ENCODE measurements at places on chromosomes 16 and 17.

DNA sequence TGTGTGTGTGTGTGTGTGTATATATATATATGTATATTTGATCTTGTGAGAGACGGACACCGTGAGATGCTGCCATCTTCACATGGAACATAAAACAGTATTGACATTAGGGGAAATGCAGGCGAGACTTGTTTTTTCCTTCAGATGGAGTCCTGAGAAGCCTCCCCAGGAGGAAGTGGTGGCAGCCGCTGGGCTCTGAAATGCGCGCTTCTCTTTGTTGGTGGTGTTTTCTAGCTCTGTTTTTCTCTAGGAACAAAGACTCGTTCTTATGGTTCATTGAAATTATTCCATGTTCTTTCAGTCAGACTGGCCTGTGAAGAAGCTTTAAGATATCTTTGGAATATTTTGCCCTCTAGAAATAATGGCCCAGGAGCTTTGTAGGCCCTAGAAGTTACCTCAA is 32.9 kb downstream of the SNX29 start:
- peak; percentile 55 for DNase-seq

- no peak for DNase-seq
These were observed 85.8 kb downstream of the VMP1 start for GRCh38 chr17:59793205-59793604.

DNA sequence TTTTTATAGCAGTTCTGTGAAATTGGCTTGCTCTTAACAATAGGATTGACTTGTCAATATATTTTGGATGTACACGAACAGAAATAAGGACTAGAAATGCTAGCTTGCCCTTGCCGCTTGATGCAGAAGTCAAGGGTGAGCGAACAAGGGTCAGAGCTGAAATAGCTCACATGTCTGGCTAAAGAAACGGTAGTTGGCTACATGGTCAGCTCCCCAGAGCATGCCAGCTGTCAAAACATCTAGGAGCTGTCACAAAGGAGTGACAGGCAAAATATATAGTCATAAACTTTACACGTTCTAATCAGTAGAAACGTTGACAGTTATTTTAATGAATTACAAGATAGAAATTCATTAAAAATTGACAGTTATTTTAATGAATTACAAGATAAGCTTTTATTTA is 2.9 kb upstream of the MEIOB start:
- DNase-seq: no peak

- peak; percentile 75 for DNase-seq
These were observed 12.9 kb downstream of the GJD3 start for GRCh38 chr17:40351359-40352236.

DNA sequence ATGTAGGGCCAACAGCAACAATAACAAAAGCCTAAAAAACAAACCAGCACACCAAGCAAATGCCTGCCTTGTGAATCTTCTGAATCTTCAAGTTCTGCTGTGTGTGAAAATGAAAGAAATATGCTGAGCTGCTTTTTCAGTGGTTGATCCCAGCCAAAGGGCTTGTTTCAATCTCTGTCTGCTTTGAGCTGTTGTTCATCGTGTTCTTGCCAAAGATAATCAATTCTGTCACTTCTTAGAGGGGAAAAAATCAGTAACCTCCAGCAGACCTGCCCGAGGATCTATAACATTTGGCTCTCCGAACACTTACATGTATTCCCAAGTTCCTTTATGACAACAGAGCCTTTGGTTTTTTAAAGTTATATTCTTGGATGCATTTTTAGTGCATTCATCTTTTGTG is 65.9 kb downstream of the VPS35L start:
- no peak for DNase-seq

DNA sequence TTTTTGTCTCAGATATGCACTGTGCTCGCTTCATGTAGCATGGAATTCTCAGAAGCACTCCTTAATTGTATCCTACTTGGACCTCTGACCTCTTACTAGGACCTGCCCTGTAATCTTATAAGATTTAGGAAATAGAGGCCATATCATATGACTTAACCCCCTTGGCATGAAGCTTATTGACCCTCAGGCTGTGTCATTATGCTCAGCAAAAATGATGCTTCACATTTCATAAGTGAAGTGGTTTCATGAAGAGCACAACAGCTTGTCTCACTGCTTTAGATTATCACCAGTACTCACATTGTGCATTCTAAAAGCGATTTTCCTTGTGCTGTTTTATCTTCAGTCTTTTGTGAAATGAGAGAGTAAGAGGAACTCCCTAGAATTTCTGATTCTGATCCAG is 6.4 kb downstream of the PHKB start:
- no peak for DNase-seq

DNA sequence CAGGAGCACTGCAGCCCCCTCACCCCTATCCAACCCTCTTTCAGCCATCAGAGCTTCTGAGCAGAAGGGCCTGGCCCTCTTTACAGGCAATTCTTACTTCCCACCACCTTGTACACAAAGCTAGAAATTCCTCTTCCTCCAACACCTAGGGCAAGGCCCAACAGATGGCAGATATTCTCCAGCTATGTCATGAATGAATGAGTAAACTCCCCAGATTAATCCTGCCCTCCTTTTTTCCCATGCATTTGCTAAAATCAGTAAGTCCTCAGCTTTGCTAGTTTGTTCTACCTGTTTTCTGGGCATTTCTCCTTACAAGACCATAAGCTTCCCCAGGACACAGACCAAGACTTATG is 20.4 kb upstream of the MRPS23 start:
- DNase-seq: no peak

- DNase-seq: no peak
These were observed 4.8 kb downstream of the ATP1B2 start for GRCh38 chr17:7655541-7655840.

- DNase-seq: no peak
These were observed 10.6 kb upstream of the ENGASE start for GRCh38 chr17:79064026-79064425.

- DNase-seq: peak; percentile 89
These were observed 4.7 kb upstream of the IGSF6 start for GRCh38 chr16:21656795-21657768.

DNA sequence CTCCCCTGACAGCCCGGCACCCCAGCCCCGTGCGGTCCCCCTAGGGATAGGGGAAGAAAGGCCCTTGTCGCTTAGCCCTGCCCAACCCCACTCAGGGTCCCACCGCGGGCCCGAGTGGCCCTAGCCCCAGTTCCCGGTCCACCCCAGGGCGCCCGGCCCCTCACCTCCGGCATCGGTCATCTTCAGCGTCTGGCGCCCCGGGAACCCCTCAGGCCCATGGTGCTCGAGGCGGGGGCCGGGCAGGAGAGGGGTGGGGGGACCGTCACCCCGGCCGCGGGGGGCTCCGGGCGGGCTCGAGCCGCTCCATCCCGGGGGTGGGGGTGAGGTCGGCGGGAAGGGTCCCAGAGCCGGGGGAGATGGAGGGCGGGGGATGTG is 620 bp downstream of the SAMD14 start:
- DNase-seq: no peak

DNA sequence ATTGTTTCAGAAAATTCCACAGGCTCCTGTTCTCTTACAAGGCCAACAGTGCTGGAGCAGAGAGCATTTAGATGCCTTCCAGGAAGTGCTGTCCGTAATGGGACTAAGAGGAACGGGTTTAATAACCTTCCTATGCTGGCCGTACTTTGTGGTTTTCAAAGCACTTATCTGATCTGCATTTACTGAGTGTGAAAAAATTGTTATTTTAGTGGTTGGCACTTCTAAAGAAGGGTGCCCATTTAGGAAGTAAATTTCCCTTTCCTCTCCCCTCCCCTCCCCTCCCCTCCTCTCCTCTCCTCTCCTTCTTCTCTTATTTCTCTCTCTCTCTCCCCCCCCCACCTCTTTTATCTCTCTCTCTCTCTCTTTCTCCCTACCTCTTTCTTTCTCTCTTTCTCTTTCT is 72.0 kb upstream of the DNAJA2 start:
- DNase-seq: peak; percentile 51

DNA sequence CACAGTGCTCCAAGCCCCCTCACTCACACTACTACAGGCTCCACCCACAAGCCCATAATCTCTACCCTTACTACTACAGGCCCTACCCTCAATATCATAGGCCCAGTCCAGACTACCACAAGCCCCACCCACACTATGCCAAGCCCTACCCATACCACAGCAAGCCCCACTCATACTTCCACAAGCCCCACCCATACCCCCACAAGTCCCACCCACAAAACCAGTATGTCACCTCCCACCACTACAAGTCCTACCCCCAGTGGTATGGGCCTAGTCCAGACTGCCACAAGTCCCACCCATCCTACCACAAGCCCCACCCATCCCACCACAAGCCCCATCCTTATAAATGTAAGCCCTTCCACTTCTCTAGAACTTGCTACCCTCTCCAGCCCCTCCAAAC is 13.8 kb downstream of the RIPOR1 start:
- peak; percentile 89 for DNase-seq

DNA sequence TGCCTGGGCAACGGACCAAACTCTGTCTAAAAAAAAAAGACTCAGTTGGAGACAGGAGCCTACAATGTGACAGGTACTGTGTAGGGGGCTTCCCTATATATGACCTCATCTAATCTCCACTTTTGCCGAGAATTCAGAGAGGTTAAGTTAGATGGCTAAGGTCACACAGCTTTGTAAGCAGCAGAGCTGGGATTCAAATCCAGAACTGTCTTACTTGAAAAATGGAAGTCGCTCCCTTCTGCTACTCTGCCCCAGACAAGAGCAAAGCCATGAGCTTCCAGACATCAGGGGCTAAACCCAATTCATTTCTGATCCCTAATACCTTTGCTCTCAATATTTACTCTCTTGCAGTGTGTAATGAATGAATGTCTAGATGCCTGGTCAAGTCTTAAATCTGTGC is 41.5 kb upstream of the ABCC12 start:
- DNase-seq: no peak

DNA sequence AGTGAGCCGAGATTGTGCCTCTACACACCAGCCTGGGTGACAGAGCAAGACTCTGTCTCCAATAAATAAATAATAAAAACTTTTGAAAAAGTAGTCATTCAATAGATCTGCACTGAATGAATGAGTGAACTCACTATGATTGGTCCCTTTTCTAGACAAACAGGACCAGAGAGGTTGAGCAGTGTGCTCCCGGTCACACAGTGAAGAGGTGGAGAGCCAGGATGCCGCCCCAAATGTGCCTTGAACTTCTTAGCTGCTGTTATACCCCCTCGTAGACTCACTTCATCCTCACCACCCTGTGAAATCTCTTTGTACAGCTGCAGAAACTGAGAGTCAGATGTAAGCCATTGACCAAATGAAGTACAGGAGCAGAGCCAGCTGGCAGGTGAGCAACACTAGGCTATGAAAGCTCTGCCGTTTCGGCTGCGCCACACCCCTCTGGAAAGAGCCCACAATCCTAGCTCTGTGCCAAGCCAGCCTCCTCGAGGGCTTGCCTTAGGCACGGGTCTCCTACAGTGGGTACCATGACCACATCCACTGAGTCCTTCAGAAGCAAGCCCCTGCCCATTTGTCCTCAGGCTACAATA is 7.8 kb upstream of the KIAA0513 start:
- no peak for DNase-seq

- DNase-seq: no peak
These were observed at the start of gene USH1G for GRCh38 chr17:74922694-74923537. Gene USH1G, minus strand, starts transcription at chr17:74923255. Its CDS starts 182 bp downstream, at chr17:74923073.

GRCh38 chr16:24427840-24428239 is 111.5 kb upstream of the RBBP6 start:
- DNase-seq: no peak

DNA sequence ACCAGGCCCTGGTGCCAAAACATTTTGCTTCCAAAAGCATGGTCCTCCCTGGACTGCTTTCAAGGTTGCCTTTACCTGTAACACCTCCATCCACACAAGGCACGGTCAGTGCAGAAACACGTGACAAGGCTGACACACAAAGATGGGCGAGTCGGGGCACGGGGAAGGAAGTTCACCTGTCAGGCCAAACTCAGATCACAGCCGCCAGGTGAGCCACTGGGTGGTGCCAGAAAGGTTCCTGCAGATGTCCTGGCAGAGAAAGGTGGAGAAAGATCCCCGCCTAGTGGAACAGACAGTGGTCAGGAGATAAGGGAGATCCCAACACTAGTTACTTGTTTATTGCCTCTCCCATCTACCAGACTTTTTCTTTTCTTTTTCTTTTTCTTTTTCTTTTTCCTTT is 155.3 kb downstream of the AIPL1 start:
- DNase-seq: no peak

DNA sequence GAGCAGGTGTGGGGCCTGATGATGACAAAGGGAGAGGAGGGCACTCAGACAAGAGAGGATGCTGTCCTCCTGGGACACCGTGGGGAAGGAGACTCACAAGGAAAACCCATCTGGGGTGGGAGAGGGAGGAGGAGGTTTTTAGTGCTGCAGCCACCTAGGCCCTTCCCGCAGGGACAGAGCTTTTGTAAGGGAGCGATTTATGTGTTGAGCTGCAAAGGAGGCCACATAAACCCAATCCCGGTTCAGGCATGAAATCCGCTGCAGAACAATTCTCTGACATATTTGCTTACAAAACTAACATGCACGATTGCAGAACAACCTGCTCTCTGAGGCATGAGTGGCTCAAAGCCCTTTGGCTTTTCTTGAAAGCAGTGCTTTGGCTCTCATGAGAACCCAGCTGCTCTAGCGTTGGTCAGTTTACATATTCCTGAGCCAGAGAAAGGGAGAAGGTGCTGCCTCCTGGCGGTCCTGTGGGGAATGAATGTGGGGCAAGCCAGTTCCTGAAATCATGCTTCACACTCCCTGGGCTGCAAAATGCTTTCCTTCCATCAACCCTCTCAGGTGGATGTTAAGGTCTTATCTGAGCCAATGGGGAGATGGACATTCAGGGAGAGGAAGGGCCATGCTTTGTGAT is 122.4 kb upstream of the NLRP1 start:
- DNase-seq: peak; percentile 50

- DNase-seq: no peak
These were observed 108.9 kb upstream of the EEF2KMT start for GRCh38 chr16:5206331-5206990.

DNA sequence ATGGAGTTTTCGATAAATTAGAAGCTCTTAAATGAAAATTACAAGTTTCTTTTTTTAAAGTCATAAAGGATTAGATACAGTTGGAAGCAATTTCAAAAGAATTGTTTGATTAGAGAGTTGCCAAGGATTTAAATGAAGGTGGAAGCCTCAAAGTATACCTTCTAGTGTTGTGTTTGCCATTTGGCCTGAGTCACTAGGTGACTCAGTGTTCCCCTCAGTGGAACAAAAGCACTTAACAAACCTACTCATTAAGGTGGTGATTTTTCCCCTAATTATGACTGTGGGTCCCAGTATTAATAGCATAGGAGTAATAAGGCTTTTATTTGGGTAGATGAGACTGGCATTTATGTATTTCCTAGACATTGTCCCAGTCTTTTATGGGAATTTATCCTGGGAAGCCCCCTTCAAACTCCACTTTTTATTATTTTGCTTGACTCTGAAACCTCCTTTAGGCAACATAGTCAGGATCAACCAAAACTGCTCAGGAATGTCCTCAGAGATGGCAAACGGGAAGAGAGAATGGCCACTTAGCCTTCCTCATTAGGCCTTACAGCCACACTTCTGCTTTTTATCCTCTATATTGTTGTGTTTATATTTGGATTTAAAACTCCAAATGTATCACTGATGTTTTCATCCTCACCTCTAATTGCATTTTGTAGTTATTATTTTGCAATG is 161.0 kb downstream of the FTO start:
- peak; percentile 70 for DNase-seq

Measured in MV-4-11 (cell line).